ENCODE measurements at places on chromosomes 13 and 19.

DNA sequence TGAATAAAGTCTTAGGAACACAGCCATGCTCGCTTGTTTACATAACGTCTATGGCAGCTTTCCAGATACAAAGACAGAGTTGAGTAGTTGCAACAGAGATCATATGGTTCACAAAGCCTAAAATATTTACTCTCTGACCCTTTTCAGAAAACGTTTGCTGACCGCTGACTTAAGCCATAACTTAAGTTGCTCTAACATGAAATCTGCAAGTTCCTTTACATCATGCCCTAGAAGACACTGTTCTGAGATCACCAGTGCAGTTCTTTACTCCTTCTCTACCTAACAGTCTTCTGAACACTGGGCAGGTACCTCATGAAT is 166.4 kb downstream of the DCLK1 start:
- DNase-seq: no peak

GRCh38 chr13:59281453-59281852 is 882.3 kb downstream of the DIAPH3 start:
- DNase-seq: no peak

DNA sequence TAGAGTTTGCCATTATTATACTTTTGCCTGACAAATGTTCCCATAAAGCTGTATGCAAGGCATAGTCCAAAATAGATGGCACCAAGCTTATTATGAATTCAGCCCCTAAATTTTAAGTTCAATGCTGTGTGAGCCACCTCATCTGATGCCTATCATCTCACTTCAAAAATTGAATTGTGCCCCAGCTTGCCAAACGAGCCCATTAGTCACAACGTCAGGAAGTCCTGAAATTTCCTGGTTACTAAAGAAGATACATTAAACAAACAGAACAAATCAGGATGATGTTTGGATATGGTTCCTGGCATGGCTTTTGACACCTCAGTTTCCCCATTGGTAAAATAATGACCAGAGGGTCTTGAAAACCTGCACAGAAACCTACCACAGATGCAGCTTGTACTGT is 147.5 kb upstream of the SOX21 start:
- DNase-seq: no peak

DNA sequence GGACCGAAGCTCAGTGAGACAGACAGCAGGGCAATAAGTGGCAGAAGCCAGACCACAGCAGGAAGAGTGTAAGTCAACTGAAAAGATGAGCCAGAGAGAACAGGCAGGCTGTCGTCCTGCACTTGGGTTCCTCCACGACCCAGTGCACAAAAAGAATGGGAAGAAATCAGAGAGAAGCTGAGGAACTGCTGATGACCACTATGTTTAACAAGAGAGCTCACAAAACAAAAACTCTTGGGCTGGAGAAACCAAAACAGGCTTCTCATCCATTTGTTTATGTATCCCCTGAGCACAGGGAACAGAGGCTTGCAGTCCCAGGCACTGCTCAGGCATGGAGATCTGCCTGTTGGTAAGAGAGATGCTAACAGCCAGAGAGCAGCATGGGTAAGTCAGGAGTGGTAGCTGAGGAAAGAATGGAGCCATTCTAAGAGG is 14.0 kb downstream of the AKAP8L start:
- no peak for DNase-seq

DNA sequence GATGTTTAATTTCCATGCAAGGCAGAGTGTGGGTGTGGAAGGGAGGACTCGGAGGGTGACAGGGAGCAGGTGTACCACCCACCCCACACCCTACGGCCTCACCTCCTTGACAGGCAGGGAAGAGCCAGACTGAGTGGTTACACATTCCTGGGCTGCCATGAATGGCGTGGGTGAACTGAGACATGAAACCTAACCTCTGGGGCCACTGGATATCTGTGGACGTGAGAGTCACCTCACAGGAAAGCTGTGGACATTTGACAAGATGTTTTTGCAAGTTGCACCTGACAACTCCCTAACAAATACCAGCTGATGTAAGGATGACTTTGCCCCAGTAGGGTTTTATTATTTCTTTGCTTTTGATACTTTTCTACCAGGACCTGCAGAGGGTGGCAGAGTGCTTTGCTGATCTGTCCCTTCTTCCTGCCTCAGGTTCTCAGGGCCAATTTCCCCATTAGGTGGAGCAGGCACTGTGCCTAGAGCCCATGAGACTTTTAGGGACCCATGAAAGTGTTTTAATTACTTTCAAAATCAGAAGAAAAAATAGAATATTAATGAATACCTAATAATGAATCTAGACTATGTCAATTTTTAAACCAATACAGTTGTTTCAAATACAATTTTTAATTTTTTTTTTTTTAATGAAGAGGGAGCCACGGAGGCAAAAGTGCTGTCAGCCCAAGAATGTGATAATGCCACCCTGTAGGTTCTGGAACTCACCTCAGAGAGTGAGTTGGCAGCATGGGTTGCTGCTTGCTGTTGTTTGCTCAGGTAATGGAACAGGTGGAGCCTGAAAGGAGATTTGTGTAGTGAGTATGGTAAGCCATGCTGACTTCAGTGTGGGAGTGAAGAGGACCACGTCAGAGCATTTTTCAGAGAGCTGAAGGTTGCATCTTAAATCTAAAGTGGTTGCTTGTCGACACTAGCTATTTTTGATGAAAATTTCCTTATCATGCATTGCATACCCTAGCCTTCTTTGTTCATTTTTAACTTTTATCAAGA is 58.0 kb upstream of the CYSLTR2 start:
- peak; percentile 11 for DNase-seq

GRCh38 chr13:47859165-47859564 is 141.9 kb downstream of the SUCLA2 start:
- no peak for DNase-seq

DNA sequence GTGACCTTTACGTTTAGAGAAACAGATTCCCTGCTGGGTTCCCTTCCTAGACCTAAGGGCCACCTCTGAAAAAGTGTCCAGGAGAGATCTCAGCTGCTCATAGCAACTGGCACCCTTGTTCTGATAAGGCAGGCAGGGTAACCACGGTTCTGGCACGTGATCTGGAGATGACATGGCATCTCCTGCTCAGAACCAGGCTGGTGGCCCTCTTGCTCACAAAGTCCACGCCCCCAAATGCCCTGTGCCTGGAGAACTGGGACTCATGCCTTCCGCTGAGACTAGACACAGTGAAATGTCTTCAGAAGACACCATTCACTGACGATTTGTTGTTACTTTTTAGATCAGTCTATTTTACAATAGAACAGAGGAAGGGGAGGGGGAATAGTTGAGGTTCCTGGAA is 174.1 kb downstream of the ZNF536 start:
- no peak for DNase-seq

GRCh38 chr13:60311527-60311926 is 85.5 kb upstream of the TDRD3 start:
- no peak for DNase-seq
